Right lobe of liver (tissue), 6 donors: ENCODE measurements at places on chromosomes 5 and 9. TPM values are rescaled to one million over a fixed set of nuclear protein-coding genes. Genes with fewer than 3 reads are reported as not detected.

The RFESD gene
- total RNA-seq, result 1.7 TPM

DNA sequence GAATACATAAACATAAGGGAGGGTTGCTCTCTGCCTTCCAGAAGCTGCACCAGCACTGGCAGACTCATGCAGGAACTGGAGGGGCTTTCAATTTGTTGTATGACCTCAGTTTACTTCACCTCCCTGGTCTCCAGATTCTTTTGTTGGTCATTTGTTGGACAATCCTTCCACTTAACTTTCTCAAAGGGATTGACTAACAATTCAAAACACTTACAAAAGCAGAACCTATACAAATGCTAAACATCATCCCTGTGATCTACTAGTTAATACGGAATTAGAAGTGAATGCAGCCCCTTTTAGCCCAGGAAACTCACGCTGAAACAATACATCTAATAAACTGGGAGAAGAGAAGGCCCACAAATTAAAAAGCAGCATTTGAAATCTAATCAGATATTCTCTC, 404.6 kb upstream of the BRINP1 start:
- H3K27me3 ChIP-seq, result no peaks in the 10 kb centered on the region
- H3K27ac ChIP-seq, result no peak overlapping the region
- DNase-seq, result no peak

The PCDHA1 gene
- total RNA-seq, result not detected

GRCh38 chr5:54463713-54464112, 8.2 kb downstream of the HSPB3 start:
- H3K4me1 ChIP-seq, result no peaks in the 10 kb centered on the region
- no peaks in the 10 kb centered on the region for H3K36me3 ChIP-seq
- no peak overlapping the region for H3K27ac ChIP-seq
- DNase-seq, result no peak

The TMEM174 gene
- total RNA-seq, result not detected

DNA sequence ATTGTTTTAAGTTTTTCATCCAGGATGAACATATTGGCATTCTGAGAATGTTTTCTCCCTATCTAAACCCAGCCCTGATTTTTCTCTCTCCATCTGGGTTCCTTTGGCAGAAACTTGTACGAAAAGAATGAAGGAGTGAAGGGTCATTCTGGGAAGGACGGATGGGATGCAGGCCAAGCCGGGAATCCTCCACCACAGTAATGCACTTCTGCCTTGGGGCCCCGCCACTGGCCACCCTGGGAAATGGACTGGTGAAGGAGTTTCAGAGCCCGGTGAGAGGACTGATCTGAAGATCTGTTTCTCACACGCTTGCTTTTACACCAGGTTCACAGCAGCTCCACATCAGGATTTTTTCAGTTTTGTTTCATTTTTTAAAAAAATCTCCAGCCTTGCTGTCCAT, 554.8 kb downstream of the BNC2 start:
- no peaks in the 10 kb centered on the region for H3K4me1 ChIP-seq
- no peaks in the 10 kb centered on the region for H3K27me3 ChIP-seq
- no peak overlapping the region for H3K4me3 ChIP-seq
- H3K27ac ChIP-seq, result no peak overlapping the region
- DNase-seq, result no peak
- H3K36me3 ChIP-seq, result no peaks in the 10 kb centered on the region

The HMMR gene
- 3.0 TPM for total RNA-seq

GRCh38 chr5:99378443-99378842, 449.6 kb upstream of the CHD1 start:
- no peaks in the 10 kb centered on the region for H3K4me1 ChIP-seq
- DNase-seq, result no peak
- H3K36me3 ChIP-seq, result no peaks in the 10 kb centered on the region
- no peak overlapping the region for H3K27ac ChIP-seq
- H3K4me3 ChIP-seq, result no peak overlapping the region

The ADAMTS12 gene
- total RNA-seq, result 2.3 TPM

DNA sequence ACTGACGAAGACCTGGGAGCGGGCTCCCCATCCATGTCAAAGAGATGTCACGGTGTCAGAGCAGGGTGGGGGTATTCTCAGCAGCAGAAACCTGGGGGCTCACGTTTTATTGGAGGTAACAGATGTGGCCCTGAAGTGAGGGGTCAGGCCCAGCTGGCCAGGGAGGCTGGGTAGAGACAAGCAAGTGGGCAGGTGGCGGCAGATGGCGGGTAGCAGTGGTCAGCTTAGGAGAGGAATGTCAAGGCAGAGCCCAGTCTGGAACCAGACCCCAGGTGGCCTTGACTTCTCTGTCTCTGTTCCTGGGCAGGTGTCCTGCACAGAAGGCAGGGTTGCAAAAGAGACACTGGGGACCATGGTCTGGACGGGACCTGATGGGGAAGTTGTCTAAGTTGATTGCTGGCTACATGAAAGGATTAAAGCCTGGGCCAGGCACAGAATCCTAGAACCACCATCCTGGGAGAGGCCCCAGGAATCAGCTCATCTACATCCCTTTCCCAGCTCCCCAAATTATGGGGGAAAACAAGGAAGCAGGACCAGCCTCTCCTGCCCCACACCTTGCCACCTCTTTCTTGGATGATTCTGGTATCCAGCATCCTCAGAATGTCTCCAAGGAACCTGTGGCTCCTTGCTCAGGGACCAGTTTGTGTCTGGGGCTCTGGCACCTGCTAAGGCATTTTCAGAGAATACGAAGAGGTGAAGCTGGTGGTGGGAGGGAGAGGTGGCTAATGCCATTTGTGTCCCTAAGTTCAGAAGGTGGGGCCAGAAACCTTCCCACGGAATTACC, 72.5 kb downstream of the AMBP start:
- peak; percentile 19 for DNase-seq
- no peak overlapping the region for H3K27ac ChIP-seq
- no peaks in the 10 kb centered on the region for H3K27me3 ChIP-seq
- H3K36me3 ChIP-seq, result no peaks in the 10 kb centered on the region

DNA sequence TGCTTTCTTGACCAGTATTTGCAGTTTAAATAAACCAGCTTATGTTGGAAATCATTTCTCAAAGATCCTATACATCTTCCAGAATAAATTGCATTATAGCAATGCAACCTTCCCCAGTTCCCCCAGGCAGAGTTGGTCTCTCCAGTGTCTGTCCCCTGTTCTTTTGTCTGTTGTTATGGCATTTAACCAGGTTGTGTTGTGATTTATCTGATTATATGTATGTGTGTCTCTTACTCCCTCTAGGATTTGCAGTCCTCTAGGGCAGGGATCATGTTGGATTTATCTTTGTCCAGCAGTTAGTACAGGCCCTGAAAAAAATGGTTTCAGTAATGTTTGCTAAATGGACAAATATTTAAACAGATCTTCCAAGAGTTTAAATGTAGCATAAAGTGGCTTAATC, 17.3 kb downstream of the GARNL3 start:
- H3K4me3 ChIP-seq, result no peak overlapping the region
- H3K4me1 ChIP-seq, result peaks cover 7% of the 10 kb centered on the region
- H3K27me3 ChIP-seq, result no peaks in the 10 kb centered on the region
- no peak overlapping the region for H3K27ac ChIP-seq
- no peaks in the 10 kb centered on the region for H3K36me3 ChIP-seq

DNA sequence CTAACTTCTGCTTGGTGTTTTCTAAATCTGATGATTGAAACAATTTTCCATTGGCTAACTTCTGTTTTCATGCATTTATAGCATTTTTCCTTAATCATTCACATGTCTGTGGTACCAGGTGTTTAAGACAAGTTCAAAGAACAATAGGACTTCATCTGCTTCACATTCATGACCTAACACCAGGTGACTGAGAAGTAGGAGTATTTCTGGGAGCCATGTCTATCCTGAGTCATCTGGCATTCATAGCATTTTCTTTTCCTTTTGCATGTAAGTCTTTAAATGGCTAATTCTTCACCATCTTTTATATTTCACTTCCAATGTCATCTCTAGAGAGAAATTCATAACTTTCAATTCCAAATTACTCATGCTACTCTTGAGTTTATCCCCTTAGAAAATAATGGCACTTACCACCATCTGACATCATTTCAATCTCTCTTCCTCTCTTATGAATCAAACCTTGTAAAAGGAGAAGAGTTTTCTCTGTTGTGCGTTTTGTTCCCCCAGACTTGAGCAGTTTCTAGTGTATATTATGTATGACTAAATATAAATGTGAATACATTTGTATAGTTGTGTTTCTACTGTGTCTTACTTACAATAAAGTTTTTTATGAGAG, 1196.1 kb upstream of the CDH9 start:
- no peak for DNase-seq
- no peaks in the 10 kb centered on the region for H3K36me3 ChIP-seq
- no peak overlapping the region for H3K27ac ChIP-seq
- H3K4me1 ChIP-seq, result no peaks in the 10 kb centered on the region
- H3K4me3 ChIP-seq, result no peak overlapping the region
- no peaks in the 10 kb centered on the region for H3K27me3 ChIP-seq

- no peak overlapping the region for H3K4me3 ChIP-seq
- no peaks in the 10 kb centered on the region for H3K36me3 ChIP-seq
- H3K4me1 ChIP-seq, result no peaks in the 10 kb centered on the region
- H3K27ac ChIP-seq, result no peak overlapping the region
- no peak for DNase-seq
- H3K27me3 ChIP-seq, result no peaks in the 10 kb centered on the region
Measured at GRCh38 chr5:107794741-107795140, 124.0 kb upstream of the EFNA5 start.

The OXCT1 gene
- 0.75 TPM for total RNA-seq

The PDCD1LG2 gene
- total RNA-seq, result 0.49 TPM

- H3K27ac ChIP-seq, result peak overlapping the region; percentile 80
- H3K4me1 ChIP-seq, result no peaks in the 10 kb centered on the region
- no peaks in the 10 kb centered on the region for H3K27me3 ChIP-seq
- H3K36me3 ChIP-seq, result no peaks in the 10 kb centered on the region
- DNase-seq, result peak; percentile 94
Measured at GRCh38 chr9:136626066-136626725, 36.5 kb upstream of the EGFL7 start.

The LCN6 gene
- not detected for total RNA-seq

- H3K4me3 ChIP-seq, result peak overlapping the region; percentile 87
- H3K27ac ChIP-seq, result peak overlapping the region; percentile 92
- H3K4me1 ChIP-seq, result peaks cover 3% of the 10 kb centered on the region
- peak; percentile 56 for DNase-seq
- no peaks in the 10 kb centered on the region for H3K36me3 ChIP-seq
- no peaks in the 10 kb centered on the region for H3K27me3 ChIP-seq
Measured at GRCh38 chr5:96936431-96937320, 796 bp downstream of the LNPEP start.

GRCh38 chr9:14670718-14671117, 22.5 kb downstream of the ZDHHC21 start:
- no peaks in the 10 kb centered on the region for H3K36me3 ChIP-seq
- no peak overlapping the region for H3K4me3 ChIP-seq
- H3K4me1 ChIP-seq, result no peaks in the 10 kb centered on the region
- H3K27me3 ChIP-seq, result no peaks in the 10 kb centered on the region

DNA sequence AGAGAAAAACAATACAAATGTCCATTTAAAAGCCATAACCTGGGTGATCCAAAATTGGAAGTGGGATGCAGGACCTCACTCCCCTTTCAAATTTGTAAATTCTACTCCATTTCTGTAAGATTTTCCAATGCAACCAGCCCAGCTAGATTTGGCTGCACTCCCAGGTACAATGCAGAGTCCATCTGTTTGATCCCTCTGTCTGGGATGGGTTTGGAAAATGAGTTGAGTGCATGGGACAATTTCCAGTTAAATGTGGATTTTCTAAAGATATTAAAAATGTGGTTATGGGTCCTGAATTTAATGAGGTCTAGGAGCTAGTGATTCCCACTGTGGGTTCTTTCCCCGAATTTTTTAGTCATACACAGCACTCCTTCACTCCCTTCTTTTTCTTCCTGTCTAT, 104.0 kb upstream of the ATP10B start:
- H3K4me1 ChIP-seq, result no peaks in the 10 kb centered on the region
- H3K4me3 ChIP-seq, result no peak overlapping the region
- no peak overlapping the region for H3K27ac ChIP-seq
- no peaks in the 10 kb centered on the region for H3K27me3 ChIP-seq

DNA sequence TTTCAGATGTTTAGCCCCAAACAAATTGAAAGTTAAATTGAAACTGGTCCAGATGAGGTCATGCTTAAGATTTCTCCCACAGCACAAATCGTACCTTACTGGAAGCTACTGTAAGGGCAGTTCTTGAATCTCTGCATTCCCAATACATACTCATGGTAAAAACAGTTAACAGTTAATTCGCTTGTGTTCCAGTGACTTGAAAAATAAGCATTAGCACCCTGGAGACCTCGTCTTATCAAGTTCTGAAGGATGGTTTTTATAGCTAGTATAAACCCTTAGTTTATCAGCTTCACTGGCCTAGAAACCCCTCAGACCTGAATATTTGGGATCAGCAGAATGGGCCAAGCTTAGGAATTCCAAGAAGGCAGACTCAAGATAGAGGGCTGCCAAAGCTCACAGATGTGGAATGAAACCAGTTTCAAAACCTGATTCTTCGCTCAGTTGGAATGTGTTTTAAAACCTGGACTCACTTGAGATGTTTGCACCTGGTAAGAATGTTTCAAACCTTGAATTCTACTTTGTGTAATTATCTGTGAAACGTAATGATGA, 103.6 kb downstream of the C9orf152 start:
- H3K4me3 ChIP-seq, result no peak overlapping the region
- no peaks in the 10 kb centered on the region for H3K27me3 ChIP-seq
- no peak for DNase-seq

- H3K36me3 ChIP-seq, result no peaks in the 10 kb centered on the region
- H3K4me3 ChIP-seq, result no peak overlapping the region
- H3K27ac ChIP-seq, result no peak overlapping the region
- H3K27me3 ChIP-seq, result no peaks in the 10 kb centered on the region
- H3K4me1 ChIP-seq, result no peaks in the 10 kb centered on the region
- DNase-seq, result peak; percentile 16
Measured at GRCh38 chr9:131320031-131320685, 30.6 kb downstream of the PLPP7 start.

GRCh38 chr5:35073160-35073559, 25.4 kb upstream of the AGXT2 start:
- DNase-seq, result no peak
- H3K27me3 ChIP-seq, result no peaks in the 10 kb centered on the region
- no peaks in the 10 kb centered on the region for H3K4me1 ChIP-seq

GRCh38 chr9:94866770-94867169, 140.3 kb downstream of the AOPEP start:
- H3K4me3 ChIP-seq, result no peak overlapping the region
- peak overlapping the region; percentile 93 for H3K27ac ChIP-seq
- H3K27me3 ChIP-seq, result no peaks in the 10 kb centered on the region
- no peaks in the 10 kb centered on the region for H3K36me3 ChIP-seq

- no peaks in the 10 kb centered on the region for H3K27me3 ChIP-seq
- peaks cover 10% of the 10 kb centered on the region for H3K36me3 ChIP-seq
- H3K4me1 ChIP-seq, result no peaks in the 10 kb centered on the region
- DNase-seq, result no peak
Measured at GRCh38 chr9:35611230-35611797, 6.3 kb downstream of the TESK1 start.

- no peaks in the 10 kb centered on the region for H3K27me3 ChIP-seq
- H3K4me3 ChIP-seq, result no peak overlapping the region
- H3K4me1 ChIP-seq, result no peaks in the 10 kb centered on the region
- no peaks in the 10 kb centered on the region for H3K36me3 ChIP-seq
Measured at GRCh38 chr9:20701060-20701459, 17.0 kb downstream of the FOCAD start.

The ZNF462 gene
- 2.7 TPM for total RNA-seq

GRCh38 chr9:129021091-129021490, 7.0 kb downstream of the SH3GLB2 start:
- no peaks in the 10 kb centered on the region for H3K36me3 ChIP-seq
- H3K27me3 ChIP-seq, result no peaks in the 10 kb centered on the region
- DNase-seq, result no peak
- no peak overlapping the region for H3K4me3 ChIP-seq

The IL3 gene
- not detected for total RNA-seq

GRCh38 chr5:43659075-43659474, 56.1 kb downstream of the NNT start:
- H3K27me3 ChIP-seq, result no peaks in the 10 kb centered on the region
- H3K36me3 ChIP-seq, result no peaks in the 10 kb centered on the region
- H3K4me3 ChIP-seq, result no peak overlapping the region
- no peak overlapping the region for H3K27ac ChIP-seq

The GABRA1 gene
- not detected for total RNA-seq

The CTSV gene
- 0.43 TPM for total RNA-seq
